ENCODE measurements at places on chromosomes 6 and 20.

GRCh38 chr6:46288835-46289234, 118.1 kb upstream of the ENPP5 start:
- no peak for DNase-seq

- no peak for DNase-seq
Observed at GRCh38 chr6:337805-338368, 45.6 kb downstream of the DUSP22 start.

GRCh38 chr6:111898452-111898851, 25.2 kb upstream of the FYN start:
- DNase-seq: no peak

GRCh38 chr6:129672341-129672682, 37.7 kb downstream of the ARHGAP18 start:
- DNase-seq: no peak

- DNase-seq: no peak
Observed at GRCh38 chr6:71284785-71285184, 3.8 kb upstream of the OGFRL1 start.

- no peak for DNase-seq
Observed at GRCh38 chr6:17361013-17361412, 32.4 kb upstream of the CAP2 start.
